Panc1 (cell line): ENCODE measurements at places on chromosomes 11 and 22.

DNA sequence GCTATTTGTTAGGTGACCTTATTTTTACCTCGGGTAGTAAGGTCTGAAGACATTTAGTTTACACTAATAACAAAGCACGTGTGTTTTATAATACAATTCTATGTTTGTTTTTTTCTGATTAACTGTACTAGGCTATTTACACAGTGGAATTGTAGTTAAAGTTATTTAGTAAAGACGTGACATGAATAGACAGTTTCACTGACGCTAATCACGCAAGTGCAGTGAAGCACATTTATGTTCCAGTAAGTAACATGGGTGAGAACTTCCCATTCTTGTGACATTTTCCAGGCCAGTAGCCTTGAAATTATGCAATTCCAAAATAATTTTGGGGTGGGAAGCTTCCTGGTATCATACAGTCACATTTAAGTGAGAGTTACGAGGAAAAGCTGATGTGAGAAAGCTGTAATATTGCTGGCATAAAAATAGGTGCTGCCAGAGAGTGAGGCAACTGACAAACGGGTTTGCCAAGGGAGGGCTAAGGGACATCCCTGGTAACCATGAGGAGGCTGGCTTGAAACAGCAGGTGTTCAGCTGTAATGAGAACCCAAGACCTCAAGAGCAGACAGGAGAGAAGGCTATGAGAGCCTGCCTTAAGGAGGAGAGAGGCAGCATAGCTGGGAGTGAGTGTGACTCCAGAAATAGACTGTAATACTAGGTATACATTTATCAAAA is 378.8 kb downstream of the DCDC1 start:
- DNase-seq = no peak

GRCh38 chr11:124892750-124893454 is 4.8 kb downstream of the ROBO4 start:
- DNase-seq = no peak

GRCh38 chr11:10050561-10050960 is 243.5 kb downstream of the SBF2 start:
- peak; percentile 71 for DNase-seq

DNA sequence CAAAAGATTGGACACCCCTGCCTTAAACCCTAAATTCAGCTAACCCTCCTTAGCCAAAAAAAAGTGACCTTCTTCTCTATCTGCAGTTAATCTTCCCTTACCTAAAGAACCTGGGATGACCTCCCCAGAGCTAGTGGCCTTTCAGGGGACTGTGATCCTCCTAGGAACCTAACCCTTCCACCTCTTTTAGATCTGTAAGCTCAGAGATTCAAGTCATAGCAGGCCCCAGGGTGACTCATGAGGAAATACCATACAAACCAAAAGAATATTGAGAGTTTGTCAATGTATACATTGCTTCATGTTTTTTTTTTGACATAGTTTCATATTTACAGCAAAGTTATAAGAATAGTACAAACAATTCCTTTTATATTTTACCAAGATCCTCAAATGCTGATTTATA is 38.3 kb upstream of the CXCR5 start:
- DNase-seq = no peak

- no peak for DNase-seq
These were observed 8.2 kb downstream of the SUSD2 start for GRCh38 chr22:24189249-24190158.

DNA sequence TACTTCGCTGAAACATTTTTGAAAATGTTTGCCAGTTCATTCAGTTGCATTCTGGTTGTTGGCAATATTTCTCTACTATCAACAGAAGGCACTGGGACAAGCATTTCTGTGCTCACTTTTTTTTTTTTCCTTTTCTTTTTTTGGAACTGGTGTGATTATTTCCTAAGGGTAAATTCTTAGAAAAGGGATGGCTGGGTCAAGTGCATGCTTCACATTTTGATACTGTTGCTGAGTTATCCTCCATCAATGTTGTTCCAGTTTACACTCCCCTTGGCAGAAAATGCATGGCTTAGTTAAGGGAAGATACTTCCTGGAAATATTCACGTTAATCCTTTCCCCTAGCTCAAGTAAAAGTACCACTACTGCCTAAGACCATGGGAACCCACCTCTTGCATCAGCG is 81.8 kb downstream of the OSBP2 start:
- DNase-seq = no peak

GRCh38 chr22:21622919-21623647 is 6.7 kb downstream of the YDJC start:
- no peak for DNase-seq

- DNase-seq = no peak
These were observed 4.3 kb upstream of the DGCR6L start for GRCh38 chr22:20324139-20324516.

- DNase-seq = no peak
These were observed 30.1 kb upstream of the TMEM45B start for GRCh38 chr11:129785383-129786111.

- no peak for DNase-seq
These were observed at the start of gene CAVIN3 for GRCh38 chr11:6320411-6321155. Gene CAVIN3 (minus strand): TSS chr11:6320501. CDS start chr11:6320476, 25 bp downstream.

DNA sequence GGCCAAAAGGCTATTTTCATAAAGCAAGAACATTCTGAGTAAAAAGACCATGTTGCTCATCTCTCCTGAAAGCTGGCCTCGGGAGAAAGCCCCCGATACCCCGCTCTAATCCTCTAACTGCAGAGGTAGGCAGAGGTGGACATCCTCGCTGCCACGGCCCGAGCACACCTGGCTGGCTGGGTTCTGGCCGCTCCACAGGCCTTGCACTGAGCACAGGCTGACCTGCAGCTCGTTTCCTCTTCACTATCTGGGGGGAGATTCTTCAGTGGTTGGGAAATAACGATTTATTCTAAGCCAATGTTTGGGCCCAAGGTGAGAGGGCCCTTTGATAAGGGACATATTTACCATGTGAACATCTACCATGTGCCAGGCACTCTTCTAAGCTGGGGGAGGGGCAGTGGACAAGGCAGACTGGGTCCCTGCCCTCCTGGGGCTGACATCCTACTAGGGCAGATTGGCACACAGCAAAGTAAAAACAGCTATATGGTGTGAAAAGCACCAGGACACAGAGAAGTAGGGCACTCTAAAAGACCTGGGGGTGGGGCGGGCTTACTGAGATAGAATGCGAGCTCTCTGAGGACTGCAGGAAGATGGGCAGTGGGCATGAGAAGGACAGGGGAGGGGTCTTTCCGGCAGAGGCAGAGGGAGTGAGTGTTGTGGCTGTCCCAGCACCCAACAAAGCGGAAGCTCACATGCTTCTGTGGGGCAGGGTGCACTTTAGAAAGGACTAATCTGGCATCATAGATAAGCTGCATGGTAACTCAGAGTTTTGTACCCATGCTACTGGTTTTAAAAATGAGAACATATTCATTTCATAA is 65.5 kb upstream of the ARFGAP3 start:
- no peak for DNase-seq

GRCh38 chr11:18075444-18075843 is 29.4 kb upstream of the TPH1 start:
- no peak for DNase-seq

DNA sequence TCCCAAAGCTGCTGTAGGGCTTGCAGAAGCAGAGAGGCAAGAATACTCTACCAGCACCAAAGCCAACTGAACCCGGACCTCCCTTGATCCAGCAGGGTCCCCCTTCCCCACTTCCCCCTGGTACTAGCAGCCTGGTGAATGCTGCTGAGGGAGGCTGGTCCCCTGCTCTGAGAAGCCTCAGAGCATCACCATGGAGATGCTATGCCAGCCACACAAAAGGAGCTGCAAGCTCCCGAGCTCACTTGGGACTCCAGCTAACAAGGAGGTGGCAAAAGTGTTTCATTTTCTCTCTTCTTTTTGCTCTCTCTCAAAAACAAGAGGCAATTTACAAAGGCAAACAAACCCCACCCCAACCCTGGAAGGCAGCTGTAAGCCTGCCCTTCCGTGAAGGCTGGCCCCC is 509.8 kb downstream of the BUD13 start:
- DNase-seq = no peak

- DNase-seq = no peak
These were observed 24.9 kb downstream of the FGF4 start for GRCh38 chr11:69750108-69750850.

DNA sequence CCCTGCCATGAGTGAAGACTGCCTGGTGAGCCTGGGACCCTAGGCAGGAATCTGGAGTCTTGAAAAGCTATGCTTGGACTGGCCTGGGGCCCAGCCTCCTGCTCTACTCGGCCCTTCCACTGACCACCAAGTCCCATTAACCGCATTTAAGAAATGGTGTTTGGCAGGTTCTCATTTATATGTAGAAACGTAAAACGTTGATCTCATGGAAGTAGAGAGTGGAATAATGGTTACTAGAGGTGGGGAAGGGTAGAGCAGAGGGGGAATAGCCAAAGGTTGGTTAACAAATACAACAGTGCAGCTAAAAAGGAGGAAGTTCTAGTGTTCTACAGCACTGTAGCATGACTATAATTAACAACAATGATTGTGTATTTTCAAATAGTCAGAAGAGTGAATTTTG is 72.9 kb upstream of the EED start:
- DNase-seq = no peak

- DNase-seq = no peak
These were observed 64.7 kb upstream of the CD5 start for GRCh38 chr11:61037441-61038093.

- no peak for DNase-seq
These were observed 475.4 kb upstream of the CHORDC1 start for GRCh38 chr11:90698238-90698637.

DNA sequence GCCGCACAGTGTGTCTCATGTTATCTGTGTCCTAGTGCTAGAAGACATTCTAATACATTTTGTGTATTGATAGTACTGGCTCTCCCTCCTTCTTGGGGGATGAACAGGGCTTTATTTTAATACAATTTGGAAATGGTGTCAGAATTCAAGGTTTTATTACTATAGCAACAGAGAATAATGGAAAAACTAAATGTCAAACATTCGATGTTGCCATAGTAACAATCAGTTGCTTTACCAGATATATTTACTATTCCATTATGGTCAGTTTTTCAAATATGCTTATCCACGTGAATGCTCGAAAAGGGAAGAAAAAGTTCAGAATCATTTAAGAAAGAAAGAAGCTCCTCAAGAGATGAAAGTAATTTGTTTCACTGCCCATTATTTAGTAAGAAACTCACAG is 8.6 kb upstream of the MSANTD4 start:
- no peak for DNase-seq

- DNase-seq = no peak
These were observed 590.2 kb upstream of the LRRC4C start for GRCh38 chr11:42049650-42050049.

GRCh38 chr11:89433278-89433677 is 57.9 kb downstream of the NOX4 start:
- DNase-seq = no peak

DNA sequence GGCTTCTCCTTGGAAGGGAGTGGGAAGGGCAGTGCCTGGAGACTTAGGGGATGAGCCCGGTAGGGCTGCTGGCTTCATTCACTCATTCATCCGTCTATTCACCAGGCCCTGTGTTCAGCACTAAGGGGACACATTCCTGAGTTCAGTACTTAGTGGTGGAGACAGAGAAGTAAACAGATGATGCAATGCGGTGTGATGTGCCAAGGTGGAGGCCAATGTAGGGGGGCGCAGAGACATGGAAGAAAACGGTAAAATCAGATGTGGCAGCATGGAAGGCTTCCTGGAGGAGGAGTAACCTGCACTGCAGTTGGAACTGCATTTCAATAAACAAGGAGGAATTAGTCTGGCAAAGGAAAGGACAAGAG is 21.3 kb downstream of the GRIK4 start:
- no peak for DNase-seq

- no peak for DNase-seq
These were observed 1.4 kb upstream of the PRSS23 start for GRCh38 chr11:86798988-86799387.

GRCh38 chr22:40560551-40560950 is 76.0 kb downstream of the MRTFA start:
- no peak for DNase-seq

DNA sequence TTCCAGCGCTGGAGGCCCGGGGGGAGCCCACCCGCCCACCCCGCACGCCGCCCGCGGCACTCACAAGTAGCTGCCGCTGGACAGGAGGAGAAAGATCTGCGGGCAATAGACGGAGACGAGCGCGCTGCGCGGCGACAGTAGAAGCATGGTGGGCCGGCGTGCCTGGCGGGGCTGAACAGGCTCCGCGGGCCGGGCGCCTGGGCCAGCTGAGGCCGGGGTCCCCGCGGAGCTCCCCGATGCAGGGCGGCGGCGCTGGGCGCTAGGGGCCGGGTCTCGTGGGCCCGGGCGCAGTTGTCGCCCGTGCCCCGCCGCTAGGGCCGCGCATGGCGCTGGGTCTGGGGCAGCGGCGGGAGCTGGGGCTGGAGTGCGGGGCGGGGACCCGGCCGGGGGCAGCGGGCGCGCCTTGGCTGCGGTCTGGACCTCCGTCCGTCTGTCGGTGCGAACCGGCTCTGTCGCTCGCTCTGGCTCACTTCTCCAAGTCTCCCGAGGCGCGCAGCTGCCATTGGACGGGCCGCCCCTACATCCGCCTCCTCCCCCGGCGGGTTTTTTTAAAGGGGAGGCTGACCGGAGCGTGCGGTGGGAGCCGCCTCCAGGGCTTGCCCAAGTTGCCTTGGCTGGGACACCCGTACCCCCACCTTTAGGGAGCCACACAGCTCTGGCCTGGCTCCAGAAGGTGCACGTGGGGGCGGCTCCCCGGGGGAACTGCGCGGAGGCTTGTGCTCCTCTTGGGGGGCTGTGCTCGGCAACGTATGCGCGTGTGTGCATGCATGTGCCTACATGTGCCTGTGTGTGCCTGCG is 4.7 kb downstream of the WNT7B start:
- DNase-seq = no peak
